ENCODE measurements at places on chromosomes 2 and 18.

- DNase-seq = no peak
Measured at GRCh38 chr18:75139226-75139911, 69.6 kb downstream of the PTGR3 start.

DNA sequence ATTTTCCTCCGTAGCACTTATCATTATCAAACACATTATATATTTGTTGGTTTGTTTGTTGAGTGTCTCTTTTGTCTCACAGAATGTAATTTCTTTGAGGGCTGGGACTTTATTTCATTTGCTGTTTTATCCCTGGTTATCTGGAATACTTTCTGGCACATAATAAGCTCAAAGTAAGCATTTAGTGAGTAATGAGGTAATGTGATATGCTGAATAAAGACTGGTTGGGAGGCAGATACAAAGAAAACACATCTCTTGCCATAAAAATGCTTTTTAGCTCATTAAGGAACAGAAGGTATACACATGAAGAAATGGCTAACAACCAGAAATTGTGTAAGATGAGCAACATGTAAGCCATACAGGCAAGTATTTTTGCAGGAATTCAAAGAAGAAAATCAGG, 1411.8 kb downstream of the LRP1B start:
- no peak for DNase-seq

DNA sequence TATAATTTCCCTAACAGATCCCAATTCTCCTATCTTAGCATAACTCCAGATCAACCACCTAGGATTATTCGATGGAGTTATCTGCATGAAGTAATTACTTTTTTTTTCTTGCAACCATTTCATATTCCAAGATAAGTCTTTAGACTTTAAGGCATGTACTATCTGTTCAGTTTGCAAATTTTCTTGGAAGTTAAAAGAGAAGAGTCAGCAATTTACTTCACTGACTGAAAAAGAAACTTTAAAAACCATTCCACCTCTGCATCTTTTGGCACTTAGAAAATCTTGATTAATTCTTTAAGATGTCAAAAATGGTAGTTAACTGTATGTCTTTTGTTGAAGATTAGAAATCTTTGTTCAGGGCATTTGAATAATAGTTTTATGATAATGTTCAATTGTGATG, 830.5 kb upstream of the KLHL29 start:
- DNase-seq = no peak

GRCh38 chr18:56062931-56063330, 474.9 kb upstream of the TCF4 start:
- DNase-seq = no peak

DNA sequence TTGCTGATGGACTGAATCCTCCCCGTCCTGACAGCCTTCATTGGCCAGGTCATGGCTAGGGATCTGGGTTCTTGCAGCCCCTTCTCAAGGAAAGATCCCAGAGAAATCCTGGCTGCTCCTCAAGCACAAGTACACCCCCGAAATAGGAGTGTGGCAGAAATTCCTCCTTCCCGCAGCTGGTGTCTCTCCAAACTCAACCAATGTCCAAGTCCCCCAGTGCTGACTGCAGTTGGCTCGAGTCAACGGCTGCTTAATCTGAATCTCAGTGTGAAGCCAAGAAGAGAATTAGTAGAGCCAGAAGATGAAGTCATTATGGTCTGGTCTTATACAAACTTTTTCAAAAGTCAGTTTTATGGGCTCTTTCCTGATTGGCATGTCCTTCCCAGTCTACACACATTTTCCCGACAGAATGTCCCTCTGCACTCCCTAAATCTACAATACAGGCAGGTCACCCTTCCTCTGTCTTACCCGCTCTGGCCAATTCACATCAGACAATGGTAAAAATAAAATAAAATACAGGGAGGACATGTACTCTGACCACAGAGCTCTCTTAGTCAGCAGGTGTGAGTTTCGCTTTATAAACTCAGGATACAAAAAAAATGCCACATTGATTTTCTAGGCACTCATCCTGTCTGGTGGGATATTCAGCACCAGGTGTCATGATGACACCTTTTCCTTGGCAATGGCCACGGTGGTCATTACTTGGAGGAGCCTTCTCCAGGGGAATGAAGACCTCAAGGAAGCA, 76.9 kb upstream of the PAPOLG start:
- DNase-seq = no peak

GRCh38 chr18:27120246-27120645, 64.9 kb downstream of the CHST9 start:
- DNase-seq = no peak

- DNase-seq = peak; percentile 78
Measured at GRCh38 chr2:172106108-172106961, 3.6 kb upstream of the DLX2 start.

- no peak for DNase-seq
Measured at GRCh38 chr2:129957891-129958290, 21.6 kb upstream of the RAB6C start.

DNA sequence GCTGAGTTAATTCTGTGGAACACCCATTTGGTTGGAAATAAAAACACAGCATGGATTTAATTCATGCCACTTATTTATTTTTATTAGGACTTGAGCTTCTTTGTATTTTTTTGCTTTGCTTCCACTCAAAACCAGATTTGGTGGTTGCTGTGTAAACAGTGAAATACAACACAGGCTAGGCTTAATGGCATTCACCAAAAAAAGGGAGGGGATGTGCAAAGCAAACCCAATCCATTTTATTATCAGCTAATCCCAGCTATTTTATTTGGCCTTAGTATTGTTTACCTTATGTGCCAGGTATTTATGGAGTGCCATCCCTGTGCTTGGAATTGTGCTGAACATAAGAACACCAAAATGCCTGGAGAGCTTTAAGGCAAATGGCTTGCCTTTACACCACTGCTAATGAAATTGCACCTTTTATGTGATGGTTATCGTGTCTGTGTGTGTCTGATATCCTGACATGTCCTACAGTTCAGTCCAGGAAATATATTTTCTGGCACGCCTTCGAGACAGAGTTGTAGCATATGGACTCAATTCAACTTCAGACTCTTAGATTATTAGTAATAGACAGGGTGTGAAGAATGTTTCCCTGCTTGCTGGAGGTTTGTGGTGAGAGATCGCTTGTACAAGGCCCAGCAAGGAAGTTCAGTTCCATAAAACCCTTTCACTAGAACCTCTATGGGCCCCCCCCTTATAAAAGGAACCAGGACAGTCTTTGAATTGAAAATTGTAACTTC, 99.6 kb downstream of the PRPF40A start:
- DNase-seq = no peak

DNA sequence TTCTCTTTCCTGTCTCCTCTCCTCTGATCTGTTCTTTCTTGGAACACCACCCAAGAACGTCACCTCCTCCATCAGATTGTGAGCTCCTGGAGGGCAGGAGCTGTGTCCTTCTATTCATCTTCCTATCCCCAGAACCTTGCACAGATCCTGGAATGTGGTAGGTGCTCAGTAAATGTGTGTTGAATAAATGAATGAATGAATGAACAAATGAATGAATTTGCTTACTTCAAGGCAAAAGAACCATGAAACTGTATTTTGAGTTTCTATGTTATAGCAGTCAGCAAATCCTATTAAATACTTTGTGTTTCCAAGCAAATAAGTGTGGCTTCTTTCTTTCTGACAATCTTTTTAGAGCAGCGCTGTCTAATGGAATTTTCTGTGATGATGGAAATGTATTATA, 14.8 kb downstream of the FABP1 start:
- no peak for DNase-seq

- DNase-seq = no peak
Measured at GRCh38 chr2:77085561-77085960, 436.6 kb downstream of the LRRTM4 start.

DNA sequence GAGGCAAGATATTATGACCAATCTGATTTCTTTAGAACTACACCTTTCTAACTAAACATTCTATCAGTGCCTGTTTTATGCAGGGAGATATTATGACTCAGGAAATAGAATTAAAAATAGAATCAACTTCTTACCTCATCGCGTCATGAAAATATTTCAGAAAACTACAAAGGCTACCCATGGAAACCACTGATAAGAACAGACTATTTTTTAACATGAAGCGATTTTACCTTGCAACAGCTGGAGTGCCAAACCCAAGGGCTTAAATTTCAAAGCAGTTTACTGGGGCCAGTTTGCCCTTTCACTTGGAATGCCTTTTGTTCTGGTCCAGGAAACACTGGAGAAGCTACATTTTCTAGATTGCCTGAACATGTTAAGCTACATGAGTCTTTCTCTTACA, 304.8 kb upstream of the CCDC68 start:
- DNase-seq = no peak
